ENCODE measurements at places on chromosomes 5 and 9.

DNA sequence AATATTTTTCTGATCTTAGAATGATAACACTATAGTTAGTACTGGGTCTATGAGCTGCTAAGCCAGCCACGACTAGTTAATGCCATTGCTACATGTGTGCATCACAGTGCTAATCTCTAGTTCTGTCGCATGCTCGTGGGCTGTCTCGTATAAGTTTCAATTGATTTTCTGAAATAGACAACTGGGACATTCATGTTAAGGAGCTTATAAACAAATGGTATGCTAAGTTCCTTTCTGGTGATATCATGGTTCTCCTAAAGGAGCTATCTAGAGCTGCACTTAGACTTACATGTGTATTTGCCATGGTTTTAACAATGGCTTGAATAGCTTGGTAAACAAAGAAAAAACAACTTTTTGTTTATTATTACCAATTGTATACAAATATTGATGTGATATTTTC is 46.2 kb downstream of the F2RL2 start:
- DNase-seq = no peak

DNA sequence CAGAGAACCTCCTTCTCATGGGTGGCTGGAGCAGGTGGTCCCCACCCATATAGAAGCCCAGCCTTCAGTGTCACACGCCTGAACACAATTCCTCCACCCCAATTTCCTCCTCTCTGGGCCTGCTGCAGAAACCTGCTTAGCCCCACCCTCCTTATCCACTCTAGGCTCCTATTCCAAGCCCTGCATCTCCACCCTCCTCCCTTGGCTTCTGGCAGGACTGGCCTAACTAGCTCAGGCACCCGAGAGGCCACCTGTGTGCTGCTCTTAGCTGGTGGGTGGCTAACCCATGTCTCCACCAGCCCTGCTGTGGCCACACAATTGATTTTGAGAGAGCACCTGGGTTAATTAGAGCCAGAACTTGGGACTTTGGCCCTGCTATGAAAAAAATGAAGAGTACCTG is 77.3 kb upstream of the ATP10B start:
- no peak for DNase-seq

DNA sequence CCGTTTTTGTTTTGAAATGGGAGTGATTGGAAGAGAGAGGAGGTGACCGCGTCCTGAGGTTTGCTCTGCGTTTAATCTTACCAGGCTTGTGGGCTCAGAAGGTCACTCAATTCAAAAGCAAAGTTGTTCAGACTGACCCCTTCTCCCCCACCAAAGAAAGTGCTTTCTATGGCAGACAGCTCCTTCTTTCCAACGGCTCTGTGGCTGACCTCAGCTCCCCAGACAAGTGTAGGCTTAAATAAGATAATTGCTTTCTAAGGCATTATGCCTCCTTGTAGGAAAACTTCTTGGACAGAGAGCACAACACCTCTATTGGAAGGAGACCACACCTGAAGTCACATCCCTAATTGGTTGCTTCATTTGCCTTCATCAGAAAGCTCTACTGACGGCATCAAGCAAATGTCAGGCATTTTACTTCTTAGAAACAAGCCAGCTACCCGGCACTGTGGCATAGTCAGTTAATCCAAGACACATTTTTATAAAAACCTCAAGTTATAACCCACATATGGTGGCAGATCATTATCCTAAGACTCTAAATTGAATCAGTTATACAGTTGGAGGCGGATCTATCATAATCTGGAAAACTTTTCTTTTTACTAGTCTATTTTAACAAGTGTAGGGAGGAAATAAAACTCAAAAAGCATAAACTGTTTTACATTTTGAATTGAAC is 94.9 kb downstream of the TMEM174 start:
- DNase-seq = no peak

- DNase-seq = peak; percentile 82
Measured at GRCh38 chr9:129888293-129889121, 53.2 kb downstream of the USP20 start.

- DNase-seq = no peak
Measured at GRCh38 chr5:119792161-119792799, 162.9 kb downstream of the FAM170A start.

DNA sequence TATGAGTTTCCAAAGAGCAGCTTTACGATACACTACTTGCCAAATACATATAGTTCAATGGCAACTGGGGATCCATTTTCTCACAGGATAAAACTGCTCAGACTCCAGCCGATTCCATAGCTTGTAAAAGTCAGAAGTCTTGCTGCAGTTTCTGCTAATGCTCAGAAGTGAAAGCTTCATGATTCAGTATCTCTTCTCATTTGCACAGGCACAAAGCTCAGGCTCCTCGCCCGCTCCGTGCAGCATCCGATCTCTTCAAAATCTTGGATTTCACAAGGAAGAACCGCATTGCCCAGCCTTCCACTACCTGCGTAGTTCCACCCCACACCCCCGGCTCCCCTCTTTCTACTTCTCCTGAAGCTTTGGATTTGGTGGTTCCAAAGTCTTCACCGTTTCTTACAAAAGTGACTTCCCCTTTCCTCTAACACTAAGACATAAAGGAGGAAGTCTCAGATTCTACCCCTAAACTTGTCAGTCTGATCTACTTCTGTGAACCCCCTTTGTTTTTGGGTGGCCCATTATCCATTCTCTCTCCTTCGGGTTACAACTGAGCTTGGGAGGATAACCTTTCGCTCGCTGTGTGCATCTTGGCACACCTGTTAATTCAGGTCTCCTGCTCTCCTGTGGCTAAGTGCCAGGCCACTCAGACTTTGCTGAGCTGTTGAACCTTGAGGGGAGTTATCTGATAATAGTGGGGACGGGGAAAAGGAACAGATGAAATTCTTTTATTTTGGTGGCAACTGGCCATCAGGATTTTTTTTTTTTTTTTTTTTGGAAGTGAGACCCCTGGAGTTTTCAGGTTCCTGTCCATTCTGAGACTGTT is 194.1 kb downstream of the GNA14 start:
- peak; percentile 22 for DNase-seq

- no peak for DNase-seq
Measured at GRCh38 chr5:128539038-128539429, 989 bp upstream of the FBN2 start.

DNA sequence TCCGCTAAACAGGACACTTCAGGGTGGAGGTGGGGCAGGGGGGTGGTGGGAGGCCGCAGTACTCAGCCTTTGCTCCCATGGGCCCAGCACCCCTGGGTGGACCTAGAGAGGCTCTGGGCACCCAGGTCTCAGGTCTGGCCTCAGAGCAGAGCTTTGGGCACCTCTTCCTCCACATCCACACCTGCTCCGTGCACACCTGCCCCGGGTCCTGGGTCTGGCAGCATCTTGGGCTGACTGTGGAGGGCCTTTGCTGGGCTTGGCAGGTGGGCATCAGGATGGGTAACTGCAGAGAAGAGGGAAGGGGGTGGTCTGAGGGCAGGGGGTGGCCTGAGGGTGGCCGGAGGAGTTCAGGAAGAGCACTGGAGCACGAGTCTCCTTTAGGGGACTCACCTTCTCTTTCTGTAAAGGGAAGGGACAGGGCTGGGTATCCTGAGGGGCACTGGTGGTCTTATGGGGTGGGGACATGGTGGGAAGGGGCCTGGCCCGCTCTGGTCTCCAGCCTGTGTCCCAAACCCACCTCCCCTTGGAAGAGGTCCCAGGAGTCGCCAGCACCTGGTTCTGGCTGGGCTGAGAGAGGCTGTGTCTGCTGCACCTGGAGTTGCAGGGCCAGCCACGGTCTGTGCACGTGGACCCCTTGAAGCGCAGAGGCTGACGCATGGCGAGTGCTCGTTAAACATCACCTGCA is 106.7 kb upstream of the IER5L start:
- DNase-seq = no peak

- no peak for DNase-seq
Measured at GRCh38 chr5:116216246-116216645, 131.4 kb downstream of the COMMD10 start.

DNA sequence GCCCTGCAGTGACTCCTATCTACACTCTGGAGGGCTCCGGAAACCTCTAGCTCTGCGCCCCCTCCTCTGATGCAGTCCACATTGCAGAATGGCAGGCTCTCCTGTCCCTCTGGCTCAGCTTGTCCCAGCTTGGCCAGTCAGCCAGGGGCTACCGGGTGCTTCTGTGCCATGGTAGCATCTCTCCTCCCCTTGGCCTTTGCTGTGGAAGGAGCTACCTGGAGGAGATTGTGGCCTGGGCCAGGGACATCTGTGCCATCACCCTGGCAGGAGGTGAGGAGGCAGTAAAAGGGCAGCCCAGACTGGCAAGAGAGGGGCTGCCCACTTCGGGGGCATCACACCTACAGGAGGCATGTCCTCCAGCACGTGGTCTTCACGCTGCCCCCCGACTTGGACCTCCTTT is 38.1 kb upstream of the FCN1 start:
- no peak for DNase-seq

DNA sequence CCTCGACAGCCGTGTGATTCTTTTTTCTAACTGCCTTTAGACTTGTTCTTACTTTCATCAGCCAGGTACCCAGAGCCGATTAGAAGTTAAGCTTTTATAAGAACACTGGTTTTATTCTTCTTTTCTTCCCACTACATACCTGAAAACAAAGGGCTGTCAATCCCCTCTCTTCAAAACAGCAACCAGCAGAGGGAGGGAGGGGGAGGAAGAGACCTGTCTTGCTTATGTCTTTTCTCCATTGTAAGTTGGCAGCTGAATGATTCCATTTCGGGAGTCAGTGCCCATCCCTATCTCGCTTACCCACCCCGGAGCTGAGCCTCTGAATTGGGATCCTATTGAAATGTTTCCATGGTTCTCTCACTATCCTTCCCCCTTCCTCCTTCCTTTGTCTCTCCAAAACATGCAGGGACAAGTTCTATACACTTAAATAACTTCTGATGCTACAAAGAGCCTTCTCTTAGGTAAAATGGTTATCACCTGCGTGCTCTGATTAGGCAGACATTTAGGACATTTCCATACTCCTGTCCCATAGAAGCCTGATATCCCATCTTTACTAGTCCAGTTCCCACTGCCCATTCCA is 83.9 kb upstream of the WWC1 start:
- no peak for DNase-seq

DNA sequence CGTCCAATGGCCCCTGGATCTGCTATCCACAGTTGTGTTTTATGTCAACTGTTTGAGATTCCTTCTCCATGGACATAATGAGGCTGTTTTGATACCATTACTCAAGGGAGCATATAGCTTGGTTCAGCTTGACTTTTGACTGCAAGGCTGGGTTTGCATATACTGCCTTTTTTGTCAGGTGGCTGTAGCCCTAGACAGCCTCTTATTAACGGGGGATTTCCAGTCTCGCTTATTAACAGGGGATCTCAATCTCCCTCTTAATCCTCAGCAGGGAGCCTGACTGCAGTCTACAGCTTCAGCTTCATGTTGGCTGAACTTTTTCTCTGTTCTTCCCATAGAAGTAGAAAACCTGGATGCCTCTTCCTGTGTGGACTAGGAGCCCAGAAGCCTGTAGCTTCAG is 73.7 kb upstream of the TNC start:
- DNase-seq = no peak

DNA sequence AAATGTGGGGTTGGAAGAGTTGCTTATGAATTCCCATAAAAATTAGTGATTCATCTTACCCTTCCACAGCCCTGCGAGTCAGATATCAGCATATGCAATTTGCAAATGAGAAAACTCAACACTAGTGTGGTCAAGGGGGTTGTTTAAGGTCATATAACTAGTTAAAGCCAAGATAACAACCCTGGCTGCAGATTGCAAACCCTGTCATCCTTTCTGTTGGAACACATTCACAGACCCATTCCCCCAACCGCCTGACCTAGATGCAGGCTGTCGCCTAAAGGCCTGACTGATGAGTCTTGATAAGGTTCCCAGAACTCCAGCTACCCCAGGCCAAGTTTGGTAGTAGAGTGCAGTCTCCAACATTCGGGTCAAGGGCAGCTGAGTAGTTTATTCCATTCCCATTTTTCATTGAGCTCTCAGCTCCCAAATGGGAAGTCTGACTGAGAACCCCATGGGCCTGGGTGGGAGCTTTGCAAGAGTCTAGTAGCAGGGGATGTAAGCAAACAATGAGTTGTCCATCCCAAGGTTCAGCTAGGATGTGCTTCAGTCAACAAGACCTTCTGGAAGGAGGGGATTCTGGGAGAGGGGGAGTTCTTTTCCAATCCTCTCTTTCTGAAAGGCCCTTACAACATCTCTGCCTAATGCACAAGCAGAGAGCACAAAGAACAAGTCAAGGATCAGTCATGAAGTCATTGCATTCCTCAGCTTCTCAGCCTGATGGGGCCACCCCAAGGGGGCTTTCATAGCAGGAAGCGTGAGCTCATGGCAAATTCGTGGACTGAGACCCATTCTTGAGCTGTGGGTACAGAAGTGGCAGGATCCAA is 40.3 kb downstream of the ADAM19 start:
- DNase-seq = peak; percentile 12

GRCh38 chr5:168041583-168041982 is 249.9 kb upstream of the WWC1 start:
- DNase-seq = no peak

- DNase-seq = no peak
Measured at GRCh38 chr5:34998058-34998789, 49.5 kb downstream of the AGXT2 start.

GRCh38 chr9:129669946-129670345 is 4.5 kb downstream of the PRRX2 start:
- DNase-seq = no peak

DNA sequence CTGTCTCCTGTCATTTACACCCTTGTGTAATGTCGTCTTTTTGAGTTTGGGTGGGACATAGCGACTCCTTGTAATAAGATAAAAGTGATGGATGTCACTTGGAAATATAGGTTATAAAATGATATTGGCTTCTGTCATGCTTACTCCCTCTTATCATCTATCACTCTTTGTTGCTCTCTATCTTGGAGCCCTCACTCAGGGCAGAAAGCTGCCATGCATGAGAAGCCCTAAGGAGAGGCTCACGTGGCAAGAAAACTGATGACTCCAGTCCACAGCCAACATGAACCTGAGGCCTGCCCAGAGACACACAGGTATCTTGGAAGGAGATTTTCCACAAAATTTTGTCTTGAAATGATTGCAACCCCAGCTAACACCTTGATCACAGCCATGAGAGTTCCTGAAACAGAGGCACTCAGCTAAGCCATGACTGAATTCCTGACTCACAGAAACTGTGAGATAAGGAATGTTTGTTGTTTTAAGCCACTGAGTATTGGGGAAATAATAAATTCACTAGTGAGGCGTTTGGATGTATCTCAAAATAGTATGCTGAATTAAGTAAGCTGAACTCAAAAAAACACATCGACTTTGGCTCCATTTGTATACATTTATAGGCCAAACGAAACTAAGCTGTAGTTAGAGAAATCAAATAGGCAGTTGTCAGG is 216.7 kb downstream of the CDH18 start:
- no peak for DNase-seq

DNA sequence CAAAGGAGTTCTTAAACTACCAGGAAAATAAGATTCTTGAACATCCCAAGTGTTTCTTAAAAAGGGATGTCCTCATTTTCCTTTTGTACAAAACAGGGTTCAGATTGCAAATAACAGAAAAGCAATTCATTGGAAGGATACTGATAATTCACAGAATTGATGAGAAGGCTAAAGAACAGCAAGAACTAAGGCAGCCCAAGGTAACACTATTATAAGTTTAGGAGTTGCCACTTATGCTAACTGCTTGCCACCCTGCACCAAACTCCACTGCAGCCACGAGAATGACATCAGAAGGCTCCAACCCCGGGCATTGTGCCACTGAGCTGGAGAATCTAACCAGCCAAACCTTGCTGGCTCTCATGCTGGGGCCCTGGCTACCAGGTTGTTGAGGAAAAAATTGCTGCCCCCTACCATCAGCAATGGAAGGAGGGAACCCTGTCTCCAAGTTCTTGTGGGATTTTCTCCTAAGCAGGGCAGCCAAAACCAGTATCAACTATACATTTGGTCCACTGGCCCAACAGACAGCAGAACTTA is 123.4 kb downstream of the ARL15 start:
- no peak for DNase-seq

Data from inflammatory macrophage treated with lipopolysaccharide for 4 hours (primary cell).